ENCODE measurements at places on chromosomes 6 and 20.

DNA sequence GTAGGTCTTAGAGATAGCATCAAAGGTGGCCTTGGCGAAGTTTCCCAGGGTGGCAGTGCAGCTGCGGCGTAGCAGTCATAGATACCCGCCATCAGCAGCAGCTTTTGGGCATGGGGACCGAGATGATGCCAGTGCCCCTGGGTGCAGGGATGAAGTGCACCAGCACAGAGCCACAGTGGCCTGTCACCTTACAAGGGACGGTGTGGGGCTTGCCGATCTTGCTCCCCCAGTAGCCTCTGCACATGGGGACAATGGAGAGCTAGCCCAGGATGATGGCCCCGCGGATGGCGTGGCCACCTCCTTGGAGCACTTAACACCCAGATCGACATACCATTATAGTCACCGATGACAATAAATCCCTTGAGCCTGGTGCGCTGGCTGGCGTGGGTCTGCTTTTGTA, 195.5 kb downstream of the ZMYND8 start:
- DNase-seq = no peak

DNA sequence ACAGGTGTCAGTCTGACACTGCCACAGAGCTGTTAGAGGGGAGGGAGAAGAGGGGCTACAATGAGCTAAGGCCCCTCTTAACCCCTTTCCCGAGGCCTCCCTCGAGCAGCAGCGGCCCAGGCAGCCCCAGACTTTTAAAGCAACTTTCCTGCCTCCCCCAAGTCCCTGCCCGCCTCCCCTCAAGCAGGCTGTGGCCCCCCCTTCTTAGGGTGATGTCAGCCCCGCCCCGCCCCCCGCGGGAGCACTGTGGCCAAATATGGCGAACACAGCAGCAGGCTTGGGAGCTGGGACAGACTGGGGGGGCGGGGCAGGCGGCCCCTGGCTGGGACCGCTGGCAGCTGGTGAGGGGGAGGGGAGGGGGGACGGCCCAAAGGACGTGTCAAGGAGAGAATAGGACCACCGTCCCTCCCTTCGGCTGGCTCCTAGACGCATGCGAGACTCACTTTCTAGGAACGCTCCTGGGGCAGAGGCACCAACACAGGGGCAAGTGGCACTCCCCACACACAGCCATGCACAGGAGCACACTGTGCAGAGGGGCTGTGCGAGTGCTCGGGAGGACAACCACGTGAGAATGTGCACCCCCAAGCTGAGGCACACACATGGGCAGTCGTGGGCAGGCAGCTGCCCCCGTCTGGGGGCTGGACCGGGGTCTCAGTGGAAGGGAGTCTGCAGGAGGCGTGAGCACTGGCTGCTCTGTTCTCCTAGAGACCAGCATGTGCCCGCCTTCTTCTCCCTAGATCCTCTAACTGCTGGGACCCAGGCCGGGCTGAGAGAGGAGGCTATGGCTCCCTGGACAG, 6.7 kb downstream of the TEAD3 start:
- no peak for DNase-seq

DNA sequence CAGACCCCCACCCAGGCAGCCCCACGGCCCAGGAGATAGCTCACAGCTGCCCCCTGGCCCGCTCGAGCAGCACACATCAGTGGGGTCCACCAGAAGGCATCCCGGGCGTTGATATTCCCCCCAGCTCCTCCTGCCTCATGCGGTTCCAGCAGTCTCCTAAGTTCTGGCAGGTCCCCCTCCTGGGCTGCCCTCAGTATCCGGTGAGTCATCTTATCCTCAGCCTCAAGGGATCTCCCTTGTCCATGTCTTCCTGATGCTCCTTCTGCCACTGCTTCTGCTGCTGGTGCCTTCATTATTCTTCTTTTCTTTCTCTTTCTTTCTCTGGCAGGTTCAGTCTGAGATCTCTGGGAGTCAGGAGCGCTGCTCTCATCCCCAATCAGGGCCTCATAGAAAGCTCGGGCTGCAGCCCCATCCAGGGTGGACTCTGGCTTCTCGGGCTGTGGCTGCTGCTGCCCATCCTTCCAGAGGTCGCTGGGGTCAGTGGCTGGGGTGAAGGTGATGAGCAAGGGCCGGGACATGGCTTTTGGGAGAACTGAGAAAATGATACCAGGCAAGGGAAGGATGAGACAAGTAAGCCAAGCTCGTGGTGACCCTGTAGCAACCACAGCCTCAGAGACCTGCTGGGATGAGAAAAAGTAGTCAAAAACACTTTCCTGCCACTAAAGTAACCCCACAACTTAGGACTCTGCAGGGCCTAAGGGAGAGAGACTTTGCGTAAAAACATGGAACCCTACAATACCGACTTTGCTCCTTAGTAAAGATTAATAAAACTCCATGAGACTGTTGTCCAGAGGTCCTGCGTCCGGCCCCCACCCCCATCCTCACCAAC, 622 bp downstream of the GPANK1 start:
- no peak for DNase-seq

- DNase-seq = no peak
These were observed 68.8 kb downstream of the UTRN start for GRCh38 chr6:144353871-144354314.

DNA sequence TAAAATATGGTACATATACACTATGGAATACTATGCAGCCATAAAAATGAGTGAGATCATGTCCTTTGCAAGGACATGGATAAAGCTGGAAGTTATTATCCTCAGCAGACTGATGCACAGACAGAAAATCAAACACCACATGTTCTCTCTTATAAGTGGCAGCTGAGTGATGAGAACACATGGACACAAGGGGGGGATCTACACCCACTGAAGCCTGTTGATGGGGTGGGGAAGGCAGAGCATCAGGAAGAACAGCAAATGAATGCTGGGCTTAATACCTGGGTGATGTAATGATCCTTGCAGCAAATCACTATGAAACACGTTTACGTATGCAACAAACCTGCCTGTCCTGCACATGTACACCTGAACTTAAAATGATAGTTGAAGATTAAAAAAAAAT, 71.3 kb downstream of the MANEA start:
- DNase-seq = no peak

DNA sequence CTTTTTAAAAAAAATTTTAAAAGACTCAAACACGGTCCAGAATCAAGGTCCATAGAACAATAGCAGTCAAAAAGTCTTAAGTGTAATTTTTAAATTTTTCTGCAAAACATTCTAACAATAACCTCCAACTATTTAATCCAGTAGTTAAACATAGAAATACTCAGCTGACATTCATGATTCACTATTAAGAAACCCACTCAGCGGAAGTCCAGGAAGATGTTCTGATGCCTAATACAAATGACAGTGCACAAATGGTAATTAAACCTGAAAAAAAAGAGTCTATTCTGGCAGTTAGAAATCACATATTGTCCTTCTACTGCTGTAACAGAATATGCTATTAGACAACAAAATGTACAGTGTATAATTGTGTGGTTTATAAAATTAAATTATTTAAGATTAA, 128.2 kb upstream of the BMP5 start:
- no peak for DNase-seq

DNA sequence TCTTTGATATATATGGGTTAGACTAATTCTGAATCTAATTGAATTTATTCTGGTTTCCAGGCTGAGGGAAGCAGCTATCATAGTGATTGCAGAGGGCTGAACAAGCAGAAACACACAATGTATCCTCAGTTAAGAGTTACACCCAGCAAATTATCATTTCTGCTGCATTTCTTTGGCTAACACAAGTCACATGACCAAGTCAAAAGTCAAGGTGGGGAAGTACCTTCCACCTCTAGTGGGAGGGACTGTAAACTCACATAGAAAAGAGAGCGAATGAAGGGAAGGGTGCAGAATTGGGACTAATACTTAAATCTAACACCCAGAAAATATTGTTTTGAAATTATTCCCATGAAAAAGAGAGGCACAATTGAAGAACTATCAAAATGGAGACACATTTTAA, 719.7 kb upstream of the MMS22L start:
- no peak for DNase-seq

GRCh38 chr6:151096255-151096612, 143.5 kb upstream of the AKAP12 start:
- no peak for DNase-seq

DNA sequence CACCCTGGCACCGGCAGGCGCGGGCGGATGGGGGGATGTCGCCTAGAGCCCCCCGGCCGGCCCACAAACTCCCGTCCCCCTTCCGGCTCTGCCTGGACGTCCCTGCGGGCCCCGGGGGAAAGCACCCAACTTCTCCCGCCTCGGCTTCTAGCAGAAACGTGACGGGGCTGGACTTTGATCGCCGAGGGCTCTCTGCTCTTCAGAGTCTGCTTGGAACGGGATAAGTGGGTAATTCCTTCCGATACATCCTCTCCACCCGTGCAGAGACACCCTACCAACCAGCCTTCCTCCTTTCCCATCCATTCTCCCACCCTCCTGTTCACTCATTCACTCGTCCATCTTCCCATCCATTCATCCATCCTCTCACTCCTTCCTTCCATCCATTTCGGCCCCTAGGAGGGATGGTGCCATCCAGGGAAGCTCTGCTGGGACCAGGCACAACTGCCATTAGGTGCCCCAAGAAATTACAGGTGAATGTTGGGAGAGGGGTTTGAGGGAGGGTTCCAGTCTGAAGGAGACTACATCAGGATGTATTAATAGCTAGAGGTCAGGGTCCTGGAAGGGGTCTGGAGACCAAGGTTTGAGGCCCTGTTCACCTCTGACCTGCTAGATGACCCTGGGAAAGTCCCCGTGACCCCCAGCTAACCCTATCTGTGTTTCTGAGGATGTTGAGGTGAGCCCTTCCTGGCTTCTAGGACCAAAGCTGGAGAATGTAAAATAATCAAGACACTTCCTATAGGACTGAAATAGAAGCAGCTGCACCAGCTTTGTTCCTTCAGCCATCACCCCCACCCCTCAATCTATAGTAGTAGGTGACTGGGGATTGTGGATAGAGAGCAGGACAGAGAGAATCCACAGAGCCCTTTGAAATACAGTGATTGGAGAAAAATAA, 538 bp downstream of the TTLL9 start:
- DNase-seq = no peak

Data from RPMI8226 (cell line).